Kidney glomerular epithelial cell (primary cell): ENCODE measurements at places on chromosomes 1 and 21.

GRCh38 chr1:50923564-50923963 lies 36.5 kb downstream of the FAF1 start:
- no peak for DNase-seq

- peak; percentile 68 for DNase-seq
These were observed 28.4 kb downstream of the RNF11 start for GRCh38 chr1:51264451-51264850.

DNA sequence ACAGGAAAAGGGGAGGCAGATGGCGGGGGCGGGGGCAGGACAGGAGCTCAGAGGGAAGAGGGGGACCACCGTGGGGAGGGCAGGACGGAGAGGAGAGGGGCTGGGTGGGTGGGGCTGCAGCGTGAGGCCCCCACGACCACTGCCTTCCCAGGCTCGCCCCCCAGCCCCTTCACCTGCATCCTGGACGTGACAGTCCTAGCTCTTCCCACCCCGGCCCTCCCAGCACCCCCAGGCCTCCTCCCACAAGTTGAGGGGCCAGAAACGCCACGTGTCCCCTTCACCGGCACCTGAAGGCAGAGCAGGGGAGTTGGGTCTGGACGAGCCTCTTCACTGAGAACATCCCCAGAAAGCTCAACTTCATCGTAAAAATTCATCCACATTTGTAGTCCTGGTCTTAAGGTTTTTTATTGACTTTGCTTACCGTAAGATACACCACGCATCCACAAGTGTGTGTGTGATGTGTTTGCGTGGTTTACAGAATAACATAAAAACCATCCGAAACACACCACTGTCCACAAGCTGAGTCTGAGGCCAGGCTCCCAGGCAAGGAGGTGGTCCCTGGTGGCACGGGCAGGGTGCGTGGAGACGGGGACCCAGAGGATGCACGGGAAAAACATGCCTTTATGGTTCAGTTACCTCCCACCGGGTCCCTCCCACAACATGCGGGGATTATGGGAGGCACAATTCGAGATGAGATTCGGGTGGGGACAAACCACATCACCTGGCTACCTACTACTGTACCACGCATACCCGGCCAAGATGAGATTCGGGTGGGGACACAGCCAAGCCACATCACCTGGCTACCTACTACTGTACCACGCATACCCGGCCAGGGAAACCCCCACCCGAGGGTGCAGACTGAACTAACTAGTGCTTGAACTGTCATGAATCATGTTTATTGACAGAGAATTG lies 13.9 kb upstream of the COL18A1 start:
- DNase-seq: no peak

GRCh38 chr21:35900539-35900938 lies 159.8 kb downstream of the SETD4 start:
- DNase-seq: no peak

- DNase-seq: no peak
These were observed 11.1 kb downstream of the PSMD4 start for GRCh38 chr1:151265446-151266236.

DNA sequence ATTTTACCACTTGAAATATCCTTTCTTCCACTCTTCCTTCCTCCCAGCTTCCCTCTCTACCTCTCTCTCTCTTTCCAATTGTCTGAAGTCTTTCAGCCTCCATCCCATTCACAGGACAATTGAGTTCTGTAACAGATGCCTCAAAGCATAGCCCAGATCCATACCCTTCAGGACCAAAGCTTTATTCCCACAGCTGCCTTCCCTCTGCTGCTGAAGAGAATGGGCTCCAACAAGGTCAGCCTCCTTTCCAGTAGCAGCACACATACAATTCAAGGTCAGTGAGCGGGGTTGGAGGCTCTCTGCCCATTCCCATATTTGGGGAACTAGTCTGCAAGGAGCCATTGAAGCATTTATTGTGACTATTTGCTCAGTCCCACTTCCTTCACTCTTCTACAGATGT lies 179.9 kb downstream of the DPYD start:
- DNase-seq: no peak

GRCh38 chr1:170704256-170704655 lies 40.3 kb downstream of the PRRX1 start:
- DNase-seq: no peak

DNA sequence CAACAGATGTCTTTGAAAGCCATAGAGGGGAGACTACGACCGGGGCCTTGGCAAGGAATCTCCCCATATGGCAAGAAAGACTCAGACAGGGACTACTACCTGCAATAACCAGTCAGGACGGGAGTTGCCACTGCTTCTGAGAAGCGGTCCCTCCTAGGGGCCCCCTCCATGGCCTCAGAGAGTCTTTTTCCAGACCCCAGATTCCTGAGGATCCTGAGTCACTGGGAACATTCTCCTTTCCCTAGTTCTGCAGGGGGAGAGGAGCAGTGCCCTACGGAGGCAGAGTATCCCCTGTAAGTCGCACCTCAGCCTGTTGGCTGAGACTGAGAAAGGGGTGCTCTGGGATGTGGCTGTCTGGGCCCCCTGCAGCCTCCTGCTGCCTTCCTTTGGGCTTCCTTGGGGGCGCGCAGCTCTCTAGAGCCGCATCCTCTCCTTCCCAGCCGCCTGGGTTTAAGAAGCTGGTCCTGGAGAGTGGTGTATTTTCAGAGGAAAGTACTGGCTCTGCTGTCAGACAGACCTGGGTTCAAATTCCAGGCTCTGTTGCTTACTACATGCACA lies 7.8 kb downstream of the GLIS1 start:
- DNase-seq: no peak

- no peak for DNase-seq
These were observed 299.1 kb downstream of the PCP4 start for GRCh38 chr21:40166291-40166843.

DNA sequence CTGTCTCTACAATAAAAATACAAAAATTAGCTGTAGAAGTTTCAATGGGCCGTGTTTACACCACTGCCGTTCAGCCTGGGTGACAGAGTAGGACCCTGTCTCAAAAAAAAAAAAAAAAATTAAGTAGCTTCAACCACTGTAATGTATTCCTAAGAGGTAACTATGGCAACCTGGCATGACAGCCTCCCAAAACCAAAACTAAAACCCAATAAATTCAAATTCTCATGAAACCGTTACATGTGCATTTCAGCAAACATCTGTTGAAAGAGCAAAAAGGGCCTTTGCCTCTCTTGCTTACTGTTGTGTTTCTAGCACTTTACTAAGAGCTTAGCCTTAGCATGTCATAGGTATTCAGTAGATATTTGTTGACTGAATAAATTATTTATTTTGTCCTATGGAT lies 33.5 kb downstream of the ODR4 start:
- DNase-seq: no peak

- DNase-seq: no peak
These were observed 127.0 kb upstream of the VAMP3 start for GRCh38 chr1:7644086-7644485.

GRCh38 chr1:10759413-10760200 lies 36.8 kb downstream of the CASZ1 start:
- no peak for DNase-seq

GRCh38 chr1:152344438-152344837 lies 15.4 kb downstream of the FLG2 start:
- no peak for DNase-seq

GRCh38 chr1:8889103-8889846 lies 10.8 kb upstream of the ENO1 start:
- no peak for DNase-seq

GRCh38 chr1:62964141-62964540 lies 180.2 kb downstream of the ATG4C start:
- no peak for DNase-seq

GRCh38 chr1:231029841-231030240 lies 10.2 kb downstream of the FAM89A start:
- no peak for DNase-seq

GRCh38 chr1:51535006-51535592 lies 16.0 kb upstream of the EPS15 start:
- DNase-seq: peak; percentile 52

DNA sequence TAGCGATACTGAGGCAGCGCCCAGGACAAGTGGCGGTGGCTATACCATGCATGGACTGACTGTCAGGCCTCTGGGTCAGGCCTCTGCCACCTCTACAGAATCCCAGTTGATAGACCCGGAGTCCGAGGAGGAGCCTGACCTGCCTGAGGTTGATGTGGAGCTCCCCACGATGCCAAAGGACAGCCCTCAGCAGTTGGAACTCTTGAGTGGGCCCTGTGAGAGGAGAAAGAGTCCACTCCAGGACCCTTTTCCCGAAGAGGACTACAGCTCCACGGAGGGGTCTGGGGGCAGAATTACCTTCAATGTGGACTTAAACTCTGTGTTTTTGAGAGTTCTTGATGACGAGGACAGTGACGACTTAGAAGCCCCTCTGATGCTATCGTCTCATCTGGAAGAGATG lies 3.2 kb upstream of the IL10RB start:
- DNase-seq: no peak

- no peak for DNase-seq
These were observed 5.1 kb downstream of the MINDY1 start for GRCh38 chr1:151001602-151002001.

DNA sequence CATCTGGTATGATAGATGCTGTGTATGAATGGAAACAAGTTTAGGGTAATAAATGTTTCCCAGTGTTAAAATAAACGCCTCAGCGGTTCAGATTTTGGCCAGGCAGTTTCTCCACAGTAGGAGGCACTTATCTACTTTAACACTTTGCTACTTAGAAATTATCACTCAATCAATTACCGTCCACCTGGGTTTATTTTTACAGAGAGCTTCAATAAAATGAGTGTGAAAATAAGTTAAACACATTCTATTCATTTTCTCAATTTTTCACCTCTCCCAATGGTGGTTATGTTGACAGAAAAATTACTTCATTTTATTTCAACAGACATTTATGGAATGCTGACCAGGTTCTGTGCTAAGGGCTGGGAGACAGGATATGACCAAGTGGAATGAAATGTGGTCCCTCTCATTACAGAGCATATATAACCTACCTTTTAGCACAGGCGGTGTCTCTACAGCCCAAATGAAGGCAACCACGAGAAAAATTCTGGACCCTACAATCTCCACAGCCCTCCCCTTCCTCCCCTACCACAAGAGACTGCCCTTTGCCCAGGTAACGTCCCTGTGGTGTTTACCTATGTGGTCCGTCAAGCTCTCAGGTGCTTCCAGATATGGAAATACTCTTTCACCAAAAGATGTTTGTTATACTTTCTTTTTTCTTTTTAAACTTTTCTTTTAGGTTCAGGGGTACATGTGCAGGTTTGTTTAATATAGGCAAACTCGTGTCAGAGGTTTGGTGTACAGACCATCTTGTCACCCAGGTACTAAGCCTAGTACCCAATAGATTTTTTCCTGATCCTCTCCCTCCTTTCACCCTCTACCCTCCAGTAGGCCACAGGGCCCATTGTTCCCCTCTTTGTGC lies 105.5 kb downstream of the HLCS start:
- peak; percentile 73 for DNase-seq

DNA sequence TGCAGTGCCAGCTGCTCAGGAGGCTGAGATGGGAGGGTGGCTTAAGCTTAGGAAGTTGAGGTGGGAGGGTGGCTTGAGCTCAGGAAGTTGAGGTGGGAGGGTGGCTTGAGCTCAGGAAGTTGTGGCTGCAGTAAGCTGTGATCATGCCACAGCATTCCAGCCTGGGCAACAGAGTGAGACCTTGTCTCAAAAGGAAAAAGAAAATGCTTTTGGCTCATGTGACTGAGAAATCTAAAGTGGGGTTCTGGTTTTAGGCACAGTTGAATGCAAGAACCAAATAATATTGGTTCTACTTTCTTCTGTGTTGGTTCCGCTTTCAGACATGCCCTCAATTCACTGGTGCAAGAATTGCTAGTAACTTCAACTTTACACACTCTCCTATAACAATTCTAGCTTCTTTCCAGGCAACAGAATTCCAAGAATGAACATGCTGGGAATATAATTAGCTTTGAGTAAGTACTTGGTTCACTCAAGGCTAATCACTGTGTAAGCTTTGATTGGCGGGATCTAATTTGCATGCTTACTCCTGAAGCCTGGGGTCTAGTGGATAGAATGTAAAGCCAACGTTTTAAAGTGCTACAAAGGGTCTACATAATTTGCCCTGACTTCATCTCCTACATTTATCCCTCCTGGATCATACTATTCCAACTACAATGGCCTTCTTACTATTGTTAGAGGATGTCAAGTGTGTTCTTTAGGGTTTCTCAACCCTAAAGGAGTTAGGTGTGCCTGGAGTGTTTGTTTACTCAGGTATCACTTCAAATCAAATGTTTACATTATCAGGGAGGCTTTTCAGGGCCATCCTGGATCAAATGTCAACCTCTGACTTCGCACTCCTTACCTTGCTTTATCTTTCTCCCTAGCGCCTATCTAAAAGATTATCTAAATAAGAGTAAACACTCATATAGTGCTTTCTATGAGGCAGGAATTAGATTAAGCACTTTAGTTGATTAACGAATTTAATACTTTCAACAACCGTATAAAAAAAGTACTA lies 115.1 kb downstream of the SLC16A1 start:
- no peak for DNase-seq

DNA sequence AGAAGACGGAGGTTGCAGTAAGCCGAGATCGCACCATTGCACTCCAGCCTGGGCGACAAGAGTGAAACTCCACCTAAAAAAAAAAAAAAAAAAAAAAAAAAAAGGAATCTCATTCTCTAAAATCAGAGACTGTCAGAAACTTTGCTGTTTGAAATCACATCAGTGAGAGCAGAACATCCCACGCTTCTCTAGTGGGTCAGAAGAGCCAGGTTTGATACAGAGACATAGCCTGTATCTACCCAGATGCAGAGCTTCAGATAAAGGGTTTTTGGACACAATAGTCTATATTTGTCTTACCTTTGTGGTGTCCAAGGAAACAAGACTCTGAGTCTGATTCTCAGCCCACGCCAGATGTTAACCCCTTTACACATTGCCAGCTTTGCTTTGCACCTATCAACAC lies 19.6 kb downstream of the CELA3A start:
- no peak for DNase-seq

DNA sequence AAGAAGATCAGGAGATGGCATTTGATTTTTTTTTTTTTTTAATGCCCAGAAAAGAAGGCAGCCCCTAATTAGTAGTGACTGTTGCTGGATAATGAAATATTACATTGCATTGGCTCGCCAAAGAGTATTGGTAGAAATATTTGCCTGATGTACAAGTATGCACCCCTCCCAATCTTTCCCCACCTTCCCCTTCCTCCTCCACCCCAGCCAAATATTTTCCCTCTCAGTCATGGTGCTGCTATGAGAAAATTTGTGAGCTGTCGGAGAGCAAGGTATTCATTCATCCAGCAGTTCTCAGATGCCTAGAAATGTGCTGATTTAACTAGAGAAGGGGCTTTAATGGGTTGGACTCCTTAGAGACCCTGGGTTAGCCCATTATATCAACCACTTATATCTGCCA lies 50.5 kb upstream of the IKBKE start:
- DNase-seq: no peak

DNA sequence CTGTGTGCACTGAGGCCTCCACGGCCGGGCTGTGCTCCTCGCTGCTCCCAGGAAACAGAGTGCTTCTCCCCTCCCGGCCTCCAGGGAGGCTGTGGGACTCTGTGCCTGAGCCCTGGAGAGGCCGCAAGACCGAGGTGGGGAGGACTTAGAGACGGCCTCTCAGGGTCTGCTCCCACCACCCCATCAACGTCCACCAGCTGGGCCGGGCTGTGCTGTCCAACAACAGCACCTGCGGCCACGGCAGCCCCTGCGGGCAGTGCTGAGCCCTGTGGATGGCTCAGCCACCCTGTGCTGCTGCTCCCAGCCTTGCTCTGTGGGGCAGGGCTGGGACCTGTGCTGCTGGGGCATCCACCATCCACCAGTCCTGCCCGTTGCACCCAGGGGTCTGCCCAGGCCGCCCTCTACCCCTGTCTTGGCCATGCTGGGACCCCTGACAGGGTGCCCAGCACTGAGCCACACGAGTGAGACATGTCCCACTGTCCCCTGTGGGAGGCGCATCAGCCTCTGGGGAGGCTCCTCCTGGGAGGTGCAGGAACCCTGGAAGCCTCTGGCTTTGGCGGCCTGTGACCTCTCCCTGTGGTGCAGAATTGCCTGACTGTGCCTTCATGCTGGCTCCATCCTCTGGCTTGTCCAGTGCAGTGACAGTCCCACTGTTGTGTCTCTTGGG lies 31.2 kb upstream of the LRRC3 start:
- DNase-seq: no peak
